LHCN-M2 (cell line): ENCODE measurements at places on chromosomes 5 and 9.
A peak's percentile ranks its signal among the peaks of the same experiment; 100 is the strongest.

DNA sequence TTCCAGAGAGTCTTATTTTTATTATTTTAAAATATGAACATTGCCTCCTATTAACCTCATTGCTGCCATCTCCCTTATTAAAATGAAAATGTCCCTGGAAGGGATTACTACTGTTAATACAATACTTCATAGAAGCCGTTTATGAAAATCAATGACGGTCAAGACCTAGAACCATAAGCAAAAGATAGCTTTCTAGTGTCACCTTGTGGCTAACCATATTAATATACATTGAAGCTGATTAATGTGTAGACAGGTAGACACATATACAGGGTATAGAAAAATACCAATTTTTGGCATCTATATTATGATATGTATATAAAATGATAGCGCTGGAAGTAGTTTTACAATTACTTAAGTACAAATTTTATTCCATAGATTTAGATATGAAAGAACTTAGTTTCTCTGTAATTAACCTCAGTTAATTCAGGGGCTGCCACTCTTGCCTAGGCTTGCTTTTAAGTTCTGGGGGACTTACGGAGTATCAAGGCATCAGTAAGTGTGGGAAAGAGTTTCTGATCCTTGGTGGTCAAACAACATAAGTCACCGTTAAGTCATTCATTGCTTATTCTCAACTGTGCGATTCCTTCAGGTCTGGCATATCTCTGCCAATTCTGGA, 2.5 kb upstream of the YTHDC2 start:
- DNase-seq, result peak; percentile 55

- DNase-seq, result no peak
Observed at GRCh38 chr5:5050801-5051200, 89.3 kb upstream of the ADAMTS16 start.

- DNase-seq, result no peak
Observed at GRCh38 chr9:2236850-2237249, 221.7 kb downstream of the SMARCA2 start.

DNA sequence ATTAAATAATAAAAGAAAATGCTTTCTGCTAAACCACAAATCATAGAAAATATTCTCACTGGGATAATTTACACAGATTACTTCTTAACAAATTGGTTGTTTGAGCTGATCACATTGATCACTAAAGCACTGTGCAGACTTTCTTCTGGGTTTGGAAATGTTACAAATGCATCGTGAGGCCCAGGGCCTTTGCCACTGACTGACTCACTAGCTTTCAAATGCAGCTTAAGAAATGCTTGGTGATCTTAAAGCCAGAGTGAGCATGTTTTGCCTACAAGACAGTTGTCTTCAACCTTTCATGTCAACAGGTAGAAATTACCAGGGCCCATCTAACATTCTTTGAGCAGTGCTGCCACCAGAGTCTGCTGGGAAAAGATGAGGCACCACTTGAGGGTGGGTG, 252.3 kb upstream of the ADRA1B start:
- no peak for DNase-seq

DNA sequence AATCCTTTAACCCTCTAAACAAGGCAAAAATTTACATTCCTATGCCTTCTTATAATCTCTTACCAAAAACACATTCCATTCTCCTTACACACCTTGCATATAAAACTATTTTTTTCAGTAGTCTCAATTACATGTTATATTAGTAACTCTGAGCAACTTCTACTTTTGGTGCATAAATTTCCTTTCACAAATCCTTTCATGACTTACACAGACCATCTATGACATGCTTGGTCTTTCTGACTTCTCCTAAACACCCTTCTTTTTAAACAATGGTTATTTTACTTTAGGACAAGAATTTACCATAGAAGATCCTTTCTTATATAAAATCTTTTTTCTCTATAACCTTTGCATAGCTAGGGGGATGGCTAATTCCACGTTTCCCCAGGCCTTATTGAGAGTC, 208.0 kb upstream of the ARRDC3 start:
- DNase-seq, result peak; percentile 28

- DNase-seq, result no peak
Observed at GRCh38 chr5:91419136-91419535, 36.0 kb upstream of the ARRDC3 start.

- no peak for DNase-seq
Observed at GRCh38 chr9:69276775-69277174, 48.2 kb upstream of the ENTREP1 start.

GRCh38 chr9:89776795-89777525, 172.1 kb downstream of the GADD45G start:
- no peak for DNase-seq
